AG10803 (cell line): ENCODE measurements at places on chromosomes 2 and 18.
A peak's percentile ranks its signal among the peaks of the same experiment; 100 is the strongest.

- DNase-seq: peak; percentile 80
Measured at GRCh38 chr18:70390371-70391090, 101.7 kb downstream of the SOCS6 start.

DNA sequence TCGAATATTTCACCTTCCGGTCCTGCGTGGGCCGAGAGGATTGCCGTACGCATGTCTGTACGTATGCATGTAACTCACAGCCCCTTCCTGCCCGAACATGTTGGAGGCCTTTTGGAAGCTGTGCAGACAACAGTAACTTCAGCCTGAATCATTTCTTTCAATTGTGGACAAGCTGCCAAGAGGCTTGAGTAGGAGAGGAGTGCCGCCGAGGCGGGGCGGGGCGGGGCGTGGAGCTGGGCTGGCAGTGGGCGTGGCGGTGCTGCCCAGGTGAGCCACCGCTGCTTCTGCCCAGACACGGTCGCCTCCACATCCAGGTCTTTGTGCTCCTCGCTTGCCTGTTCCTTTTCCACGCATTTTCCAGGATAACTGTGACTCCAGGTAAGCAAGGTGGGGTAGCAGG is at the start of gene SERPINB5:
Gene SERPINB5, plus strand, starts transcription at position 291 of the 400 bp plus-strand sequence. CDS start 7,471 bp downstream, outside the sequence.
- no peak for DNase-seq

DNA sequence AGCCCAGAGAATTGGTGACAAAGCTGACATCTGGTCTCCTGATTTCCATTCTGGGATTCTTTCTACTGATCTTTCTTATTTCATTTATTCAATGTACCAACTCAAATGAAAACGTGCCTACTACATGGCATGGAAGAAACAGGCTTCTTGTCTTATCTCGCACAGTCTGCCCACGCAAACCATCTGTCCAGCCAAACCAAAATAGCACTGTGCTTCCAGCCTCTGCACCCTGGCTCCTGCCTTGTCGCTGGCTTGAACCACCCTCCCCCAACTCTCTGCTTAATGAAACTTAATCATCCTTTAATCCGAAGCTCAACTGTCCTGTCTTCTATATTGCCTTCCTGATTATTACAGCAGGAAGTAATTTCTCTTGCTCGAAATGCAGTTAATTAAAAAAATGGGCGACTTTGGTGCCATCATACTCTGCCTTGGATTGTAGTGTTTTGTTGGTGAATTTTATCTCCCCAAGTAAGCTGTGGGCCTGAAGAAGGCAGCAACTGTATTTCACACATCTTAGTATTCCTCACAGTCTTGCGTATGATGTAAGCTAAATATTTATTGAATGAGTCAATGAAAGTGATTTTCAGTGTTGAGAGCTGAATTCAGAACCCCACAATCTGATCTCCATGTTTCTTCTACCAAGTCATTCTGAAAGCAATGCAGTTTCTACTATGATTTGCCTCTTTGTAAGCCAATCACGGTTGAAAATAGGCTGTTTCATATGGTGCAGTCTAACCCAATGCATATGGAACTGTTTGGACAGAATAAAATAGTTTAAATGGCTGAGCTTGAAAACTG is 190.8 kb downstream of the TMEM247 start:
- peak; percentile 83 for DNase-seq

- no peak for DNase-seq
Measured at GRCh38 chr18:75173125-75173432, 35.9 kb downstream of the PTGR3 start.

- DNase-seq: peak; percentile 32
Measured at GRCh38 chr18:24915547-24915946, 436.4 kb downstream of the ZNF521 start.

GRCh38 chr2:235568431-235568830 is 74.6 kb downstream of the AGAP1 start:
- DNase-seq: peak; percentile 22
